DMS 273 treated with DMSO at 0.1 percent for 48 hours (cell line): ENCODE measurements at places on chromosomes 4 and X.

DNA sequence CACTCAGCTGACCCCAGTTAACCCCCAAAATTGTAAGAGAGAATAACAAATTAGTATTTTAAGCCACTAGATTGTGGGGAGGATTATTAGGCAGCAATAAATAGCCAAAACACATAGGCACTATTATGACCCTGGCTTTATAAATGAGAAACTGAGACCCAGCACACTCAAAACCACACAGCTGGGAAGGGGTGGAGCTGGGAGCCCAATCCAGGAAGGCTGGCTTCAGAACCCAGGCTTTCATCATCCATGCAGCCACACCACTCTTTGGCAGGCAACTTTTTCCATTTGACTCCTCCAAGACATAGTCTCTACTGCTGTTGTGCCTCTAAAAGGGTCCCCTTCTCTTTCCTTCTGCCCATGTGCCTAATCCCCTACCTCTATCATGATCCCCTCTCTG, 253.8 kb downstream of the DHX15 start:
- DNase-seq: no peak

DNA sequence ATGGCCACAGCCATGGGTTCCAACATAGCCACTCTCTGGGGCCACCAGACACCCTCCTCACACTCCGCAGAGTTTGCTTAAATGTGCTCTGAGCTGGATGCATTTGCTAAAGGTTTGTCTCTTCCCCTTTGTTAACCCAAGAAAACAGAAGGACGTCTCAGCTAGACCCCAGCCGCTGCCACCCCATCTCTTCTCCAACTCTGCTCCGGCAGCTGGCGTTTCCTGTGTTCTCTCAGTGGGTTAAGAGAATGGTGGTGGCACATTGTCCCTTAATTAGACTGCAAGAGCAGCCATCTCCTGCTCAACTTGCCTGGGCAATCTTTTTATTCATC, 43.7 kb upstream of the FAM9C start:
- no peak for DNase-seq

DNA sequence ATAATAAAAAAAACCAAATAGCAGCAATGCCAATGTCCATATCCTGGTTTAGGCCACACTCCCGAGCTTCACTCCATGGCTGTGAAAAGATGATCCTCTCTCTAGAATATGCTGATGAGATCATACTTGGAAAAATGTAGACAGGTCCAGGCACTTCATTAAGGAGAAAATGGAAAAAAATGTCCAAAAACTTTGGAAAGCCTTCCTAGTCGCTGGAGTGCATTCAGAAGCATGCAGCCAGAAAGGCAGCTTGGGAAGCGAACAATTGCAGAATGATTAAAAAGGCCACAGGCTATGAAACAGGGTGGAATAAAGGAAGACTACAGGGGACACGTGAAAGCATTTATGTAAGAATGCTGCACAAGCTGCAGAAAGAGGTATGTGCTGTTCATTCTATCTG, 165.6 kb upstream of the HCCS start:
- no peak for DNase-seq

DNA sequence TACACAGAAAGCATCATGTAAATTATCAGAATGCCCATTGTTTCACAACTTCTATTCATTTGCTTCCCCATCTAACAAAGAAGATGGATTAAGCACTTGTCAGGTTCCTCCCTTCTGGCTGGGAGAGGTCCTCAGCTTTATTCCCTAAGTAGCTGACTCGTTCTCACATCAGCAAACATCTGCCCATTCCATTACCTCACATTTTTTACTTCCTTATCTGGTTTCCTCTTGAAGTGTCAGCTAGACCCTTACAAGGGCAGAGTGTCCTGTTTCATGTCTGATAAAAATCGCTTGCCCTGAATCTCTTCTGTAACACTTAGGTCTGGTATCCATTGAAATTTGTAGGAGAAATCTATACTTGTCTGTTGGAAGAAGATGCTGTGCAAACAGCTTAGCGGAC, 34.7 kb downstream of the TMPRSS11A start:
- DNase-seq: no peak

- DNase-seq: no peak
Measured at GRCh38 chr4:86563416-86563815, 30.7 kb upstream of the PTPN13 start.
